ENCODE measurements at places on chromosomes 7 and 10. TPM values are rescaled to one million over a fixed set of nuclear protein-coding genes. Genes with fewer than 3 reads are reported as not detected.

GDI2 gene
- 179 TPM for total RNA-seq

RBM20 gene
- 4.6 TPM for total RNA-seq

ATRNL1 gene
- total RNA-seq: 0.74 TPM

TBATA gene
- total RNA-seq: not detected

GNAT3 gene
- not detected for total RNA-seq

HDAC9 gene
- total RNA-seq: 21.7 TPM

TMEM213 gene
- not detected for total RNA-seq

LRRC72 gene
- total RNA-seq: not detected

EPO gene
- not detected for total RNA-seq

DNA sequence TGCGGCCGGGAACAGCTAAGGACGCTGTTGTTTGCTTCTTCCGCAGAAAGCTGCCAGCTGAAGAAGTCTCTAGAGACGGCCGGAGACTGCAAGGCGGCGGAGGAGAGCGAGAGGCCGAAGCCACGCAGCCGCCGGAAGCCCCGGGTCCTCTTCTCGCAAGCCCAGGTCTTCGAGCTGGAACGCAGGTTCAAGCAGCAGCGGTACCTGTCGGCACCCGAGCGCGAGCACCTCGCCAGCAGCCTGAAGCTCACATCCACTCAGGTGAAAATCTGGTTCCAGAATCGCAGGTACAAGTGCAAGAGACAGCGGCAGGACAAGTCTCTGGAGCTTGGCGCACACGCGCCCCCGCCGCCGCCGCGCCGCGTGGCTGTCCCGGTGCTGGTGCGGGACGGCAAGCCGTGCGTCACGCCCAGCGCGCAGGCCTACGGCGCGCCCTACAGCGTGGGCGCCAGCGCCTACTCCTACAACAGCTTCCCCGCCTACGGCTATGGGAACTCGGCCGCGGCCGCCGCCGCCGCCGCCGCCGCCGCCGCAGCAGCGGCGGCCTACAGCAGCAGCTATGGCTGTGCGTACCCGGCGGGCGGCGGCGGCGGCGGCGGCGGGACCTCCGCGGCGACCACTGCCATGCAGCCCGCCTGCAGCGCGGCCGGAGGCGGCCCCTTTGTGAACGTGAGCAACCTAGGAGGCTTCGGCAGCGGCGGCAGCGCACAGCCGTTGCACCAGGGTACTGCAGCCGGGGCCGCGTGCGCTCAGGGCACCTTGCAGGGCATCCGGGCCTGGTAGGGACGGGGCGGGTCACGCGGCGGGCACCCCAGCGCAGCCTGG is 2.4 kb downstream of the NKX2-3 start:
- no peak for DNase-seq

- DNase-seq: no peak
Observed at GRCh38 chr7:70607759-70608158, 524.2 kb upstream of the GALNT17 start.

DNA sequence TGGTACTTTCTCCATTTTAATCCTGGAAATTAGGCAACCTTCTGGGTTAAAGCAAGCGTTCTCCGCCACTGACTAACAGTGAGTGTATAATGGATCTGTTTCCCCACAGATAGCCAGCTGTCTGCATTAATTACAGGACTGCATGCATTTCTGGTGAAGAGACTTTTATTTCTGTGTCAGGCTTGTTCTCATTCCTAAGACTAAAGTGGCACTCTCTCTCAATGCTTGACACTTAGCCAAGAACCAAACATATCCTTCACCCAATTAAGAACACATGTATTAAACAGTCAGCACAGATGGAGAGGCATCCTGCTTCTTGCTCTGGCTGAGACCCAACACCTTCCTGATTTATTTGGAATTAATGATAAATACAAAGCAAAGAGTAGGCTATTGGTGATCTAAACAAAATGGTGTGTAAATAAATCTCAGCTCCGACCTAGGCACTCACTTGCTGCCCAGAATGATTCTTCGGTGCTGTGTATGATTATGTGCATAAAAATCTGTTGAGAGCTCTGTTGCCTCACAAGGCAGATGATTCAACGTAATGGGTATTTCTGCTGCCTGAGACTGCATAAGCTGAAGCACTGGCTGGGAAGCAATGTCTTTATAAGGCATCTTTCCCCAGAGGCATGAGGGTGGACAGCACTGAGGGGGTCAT is 16.8 kb downstream of the CALU start:
- DNase-seq: no peak

DNA sequence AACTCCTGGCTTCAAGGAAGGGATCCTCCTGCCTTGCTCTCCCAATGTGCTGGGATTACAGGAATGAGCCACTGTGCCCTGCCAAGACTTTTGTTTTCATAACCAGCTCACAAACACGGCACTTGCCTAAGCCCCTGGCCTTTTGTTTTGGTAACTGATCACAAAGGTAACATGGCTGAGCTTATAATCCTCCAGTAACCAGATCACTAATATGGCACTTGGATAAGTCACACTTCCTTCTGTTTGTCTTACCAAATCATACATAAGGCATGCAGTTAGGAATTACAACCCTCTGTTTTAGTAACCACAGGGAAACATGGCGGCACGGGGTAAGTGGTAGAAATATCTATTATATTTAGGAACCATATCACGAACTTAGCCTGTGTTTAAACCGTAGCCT is 577.1 kb downstream of the CALN1 start:
- DNase-seq: no peak

- no peak for DNase-seq
Observed at GRCh38 chr7:32507414-32507813, 12.1 kb downstream of the AVL9 start.

DNA sequence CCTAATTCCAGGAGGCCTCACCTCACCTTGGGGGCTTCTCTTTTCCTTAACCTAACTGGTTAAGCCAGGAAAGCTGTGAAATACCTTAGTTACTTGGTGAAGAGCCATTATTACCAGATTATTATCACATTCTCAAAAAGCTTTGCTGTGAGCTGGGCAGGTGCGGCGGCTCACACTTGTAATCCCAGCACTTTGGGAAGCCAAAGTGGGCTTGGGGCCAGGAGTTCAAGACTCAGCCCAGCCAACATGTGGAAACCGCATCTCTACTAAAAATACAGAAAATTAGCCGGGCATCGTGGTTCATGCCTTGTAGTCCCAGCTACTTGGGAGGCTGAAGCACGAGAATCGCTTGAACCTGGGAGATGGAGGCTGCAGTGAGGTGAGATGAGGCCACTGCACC is 102.4 kb upstream of the KLF6 start:
- no peak for DNase-seq

- DNase-seq: no peak
Observed at GRCh38 chr10:86337121-86337601, 29.4 kb downstream of the GRID1 start.

DNA sequence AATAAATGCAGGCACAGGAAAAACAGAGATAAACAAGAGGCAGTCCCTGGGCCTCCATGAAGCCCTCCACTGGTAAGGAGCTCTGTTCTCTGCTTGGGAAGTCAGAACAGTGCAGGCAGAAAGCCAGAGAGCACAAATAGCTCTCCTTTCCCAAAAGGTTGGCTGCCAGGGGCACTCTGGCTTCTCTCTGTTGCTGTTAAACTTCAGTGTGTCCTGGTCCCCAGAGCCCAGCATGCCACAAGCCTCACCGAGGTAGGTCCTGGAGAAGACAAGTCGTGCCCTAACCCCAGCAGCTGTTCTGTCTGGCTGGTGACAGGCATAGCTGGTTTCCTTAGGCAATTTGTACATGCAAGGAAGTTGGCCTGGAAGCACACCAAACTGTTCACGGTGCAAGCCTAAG is 17.3 kb downstream of the SLC16A12 start:
- no peak for DNase-seq

DNA sequence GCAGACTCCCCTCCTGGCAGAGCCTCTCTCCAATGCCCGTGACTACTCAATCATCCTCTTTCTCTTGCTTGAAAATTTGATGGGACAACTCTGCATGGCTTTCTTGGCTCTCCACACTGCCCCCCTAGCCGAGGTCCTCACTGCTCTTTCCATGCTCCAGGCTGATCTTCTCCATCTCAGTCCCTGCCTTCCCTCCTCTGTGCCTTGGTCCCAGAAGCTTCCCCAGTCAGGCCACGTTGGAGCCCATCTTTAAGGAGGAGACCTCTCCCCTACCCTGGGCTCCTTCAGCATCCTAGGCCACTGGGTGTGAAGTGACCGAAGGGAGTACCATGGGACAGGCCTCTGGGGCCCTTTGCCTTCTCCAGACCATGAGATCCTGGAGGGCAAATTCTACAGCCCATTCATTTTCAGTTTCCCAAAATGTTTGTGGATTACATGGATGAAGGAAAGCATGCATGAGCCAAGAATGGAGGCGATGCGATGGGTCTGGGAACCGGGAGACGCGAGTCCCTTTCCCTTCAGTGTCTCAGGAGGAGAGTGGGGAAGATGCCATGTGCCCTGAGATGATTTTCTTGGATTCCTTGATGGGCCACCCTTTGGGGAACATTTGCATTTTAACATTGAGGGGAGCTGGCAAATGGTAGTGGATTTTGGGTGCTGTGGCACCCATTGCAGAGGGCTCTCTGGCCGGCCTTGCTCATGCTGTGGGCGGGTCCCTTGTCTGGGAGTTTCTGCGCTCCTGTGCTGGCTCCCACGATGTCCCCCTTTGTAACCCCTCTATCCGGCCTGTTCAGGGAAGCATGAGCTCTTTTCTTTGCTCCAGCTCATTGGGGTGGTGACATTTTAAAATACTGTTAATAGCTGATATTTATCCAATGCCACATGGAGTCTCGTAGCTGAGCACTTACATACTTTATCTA is 376.6 kb downstream of the RPS24 start:
- peak; percentile 47 for DNase-seq

Data from mesenteric fat pad (tissue), 1 donor.